T-cell (primary cell): ENCODE measurements at places on chromosomes 5 and 9. TPM values are rescaled to one million over a fixed set of nuclear protein-coding genes. Genes with fewer than 3 reads are reported as not detected.

- H3K36me3 ChIP-seq = no peaks in the 10 kb centered on the region
- peaks cover 47% of the 10 kb centered on the region for H3K27me3 ChIP-seq
- H3K27ac ChIP-seq = no peak overlapping the region
- no peak overlapping the region for H3K4me3 ChIP-seq
- no peak for DNase-seq
- H3K4me1 ChIP-seq = no peaks in the 10 kb centered on the region
Measured at GRCh38 chr5:180171568-180172094, 37.4 kb downstream of the RASGEF1C start.

DNA sequence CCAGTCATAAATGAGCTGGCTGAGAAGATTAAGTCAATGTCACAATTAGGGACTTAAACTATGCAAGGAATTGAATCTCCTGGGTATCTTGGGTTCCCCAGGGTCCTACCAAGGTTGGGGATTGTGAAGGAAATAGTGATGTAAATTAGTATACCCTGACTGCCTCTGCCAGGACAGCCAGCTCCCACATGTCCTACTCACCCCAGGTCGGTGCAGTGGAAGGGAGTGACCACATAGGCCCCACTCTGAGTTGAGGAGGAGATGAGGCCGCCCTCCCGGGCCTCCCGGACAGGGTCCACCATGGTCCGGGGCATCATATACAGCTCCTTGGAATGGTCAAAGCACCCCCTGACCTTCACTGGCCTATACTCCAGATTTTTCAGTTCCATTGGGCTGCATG is 2.7 kb downstream of the SURF1 start:
- no peak for DNase-seq
- no peak overlapping the region for H3K4me3 ChIP-seq
- H3K36me3 ChIP-seq = peaks cover 65% of the 10 kb centered on the region
- peaks cover 18% of the 10 kb centered on the region for H3K4me1 ChIP-seq
- no peak overlapping the region for H3K27ac ChIP-seq
- H3K27me3 ChIP-seq = no peaks in the 10 kb centered on the region

GRCh38 chr5:138789771-138790242 is 36.6 kb downstream of the CTNNA1 start:
- H3K27me3 ChIP-seq = no peaks in the 10 kb centered on the region
- DNase-seq = peak; percentile 4
- H3K27ac ChIP-seq = no peak overlapping the region

ADRB2 gene
- total RNA-seq = 3.9 TPM

ANKRD18A gene
- 5.1 TPM for total RNA-seq

GABBR2 gene
- total RNA-seq = not detected

KCNIP1 gene
- not detected for total RNA-seq
